ENCODE measurements at places on chromosomes 1 and 21. TPM values are rescaled to one million over a fixed set of nuclear protein-coding genes. Genes with fewer than 3 reads are reported as not detected.
A peak's percentile ranks its signal among the peaks of the same experiment; 100 is the strongest.

- no peak for DNase-seq
Observed at GRCh38 chr1:53944469-53945182, 873 bp downstream of the IFT25 start.

DNA sequence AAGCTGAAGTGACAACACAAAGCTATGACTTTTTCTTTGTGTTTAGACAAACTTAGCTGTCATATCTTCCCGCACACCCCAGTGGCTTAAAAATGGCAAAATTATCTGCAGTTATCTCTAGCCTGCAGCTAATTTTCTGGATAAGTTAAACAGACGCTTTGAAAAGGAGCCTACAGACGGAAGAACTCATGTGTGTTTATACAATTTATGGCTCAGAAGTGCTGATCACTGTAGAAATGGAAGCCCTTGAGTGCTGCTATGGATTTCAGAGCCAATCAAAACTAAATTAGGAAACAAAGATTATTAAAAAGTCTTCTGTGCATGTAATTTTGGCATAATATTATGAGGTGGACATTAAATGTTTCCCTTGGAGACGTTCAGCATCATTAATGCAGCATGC, 11.6 kb downstream of the NTNG1 start:
- no peak for DNase-seq

DNA sequence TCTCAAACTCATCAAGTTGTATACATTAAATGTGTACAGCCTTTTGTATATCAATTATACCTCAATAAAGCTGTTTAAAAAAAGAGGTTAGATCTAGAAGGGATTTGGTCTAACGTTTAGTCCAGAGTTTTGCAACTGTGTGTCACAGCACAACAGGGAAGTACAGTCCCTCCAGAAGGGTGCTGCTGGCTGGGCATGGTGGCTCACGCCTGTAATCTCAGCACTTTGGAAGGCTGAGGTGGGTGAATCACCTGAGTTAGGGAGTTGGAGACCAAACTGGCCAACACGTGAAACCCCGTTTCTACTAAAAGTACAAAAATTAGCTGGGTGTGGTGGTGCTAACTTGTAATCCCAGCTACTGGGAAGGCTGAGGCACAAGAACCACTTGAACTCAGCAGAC, 78.3 kb upstream of the HAO2 start:
- no peak for DNase-seq

DNA sequence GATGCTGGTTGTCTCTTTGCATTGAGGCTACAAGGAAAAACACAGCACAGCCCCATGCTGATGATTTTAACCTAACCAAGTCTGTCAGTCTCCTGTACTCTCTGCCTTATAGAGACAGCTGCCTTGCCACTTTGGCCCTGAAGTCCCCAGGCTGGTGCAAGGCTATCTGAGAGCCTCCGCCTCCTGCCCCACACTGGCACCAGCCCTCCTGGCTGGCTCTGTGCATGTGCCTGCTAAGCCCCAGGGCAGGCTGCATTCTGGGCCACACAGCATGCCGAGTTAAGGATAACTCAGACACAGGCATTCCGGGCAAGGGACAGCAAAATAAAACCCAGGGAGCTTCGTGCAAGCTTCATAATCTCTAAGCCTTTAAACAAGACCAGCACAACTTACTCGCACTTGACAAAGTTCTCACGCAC, 910 bp downstream of the RUNX1 start:
- DNase-seq = peak; percentile 61

The TMEM240 gene
- total RNA-seq = not detected

GRCh38 chr21:41680444-41681347, 86.2 kb downstream of the RIPK4 start:
- no peak for DNase-seq

DNA sequence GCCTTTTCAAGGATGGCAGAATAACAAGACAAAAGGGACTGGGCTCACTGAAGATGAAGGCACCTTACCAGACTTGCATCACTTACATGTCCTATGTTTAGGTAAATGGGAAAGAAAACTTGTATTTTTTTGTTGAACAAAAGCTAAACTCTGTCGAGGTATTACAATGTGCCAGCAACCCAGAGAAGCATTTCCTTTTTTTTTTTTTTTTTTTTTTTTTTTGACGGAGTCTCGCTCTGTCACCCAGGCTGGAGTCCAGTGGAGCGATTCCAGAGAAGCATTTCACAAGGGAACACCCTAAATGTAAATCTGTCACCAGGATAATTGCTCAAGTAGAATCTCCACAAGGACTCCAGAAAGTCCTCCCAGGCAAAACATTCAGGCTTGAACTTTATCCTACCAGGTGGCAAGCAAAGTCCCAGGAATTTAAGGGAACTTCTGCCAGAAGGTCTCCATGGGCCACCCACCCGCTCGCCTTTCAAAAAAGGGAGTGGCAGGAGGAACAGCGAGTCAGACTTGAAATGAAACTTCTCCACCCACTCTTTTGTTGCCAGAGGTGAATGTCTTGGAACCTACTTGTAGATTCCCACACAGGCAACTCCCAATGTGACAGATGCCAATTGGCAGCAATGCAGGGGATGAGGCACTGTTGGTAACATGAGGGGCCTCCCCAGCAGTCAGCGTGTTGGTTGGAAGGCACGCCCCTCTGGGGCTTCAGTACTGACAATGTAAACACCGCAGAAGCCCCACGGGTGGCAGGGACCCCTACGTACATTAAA, 125.0 kb downstream of the TIAM1 start:
- no peak for DNase-seq

- DNase-seq = no peak
Observed at GRCh38 chr1:9207086-9207485, 27.5 kb upstream of the H6PD start.

DNA sequence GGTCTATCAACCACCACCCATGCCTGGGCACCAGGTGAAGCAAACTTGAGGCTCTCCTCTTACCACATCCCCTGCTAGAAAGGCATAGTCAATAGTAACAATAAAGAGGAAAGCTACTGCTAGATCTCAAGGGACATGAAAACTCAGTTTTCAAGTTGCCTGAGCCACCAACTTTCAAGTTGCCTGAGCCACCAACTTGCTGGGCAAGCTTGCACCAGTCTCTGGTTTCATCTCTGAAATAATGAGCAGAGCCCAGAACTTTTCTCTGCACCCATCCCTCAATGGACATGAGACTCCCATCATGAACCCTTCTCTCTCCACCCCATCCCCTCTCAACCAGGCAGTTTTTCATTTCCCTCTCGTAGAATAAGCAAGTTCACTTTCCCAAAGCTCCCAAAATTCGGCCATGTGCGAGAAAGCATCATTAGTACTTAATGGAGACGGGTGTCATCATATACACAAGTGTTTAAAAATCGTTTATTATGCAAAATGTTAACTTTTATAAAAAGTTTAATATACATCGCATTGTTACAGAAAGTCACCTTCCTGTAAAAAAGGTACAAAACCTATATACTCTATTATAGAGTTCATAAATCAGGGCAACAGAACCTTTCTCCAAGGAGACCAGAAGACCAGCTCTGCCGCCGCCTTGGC, 1.7 kb downstream of the ID3 start:
- DNase-seq = no peak

The PRAMEF6 gene
- not detected for total RNA-seq

The FMO1 gene
- total RNA-seq = not detected

GRCh38 chr1:27831568-27832410, 1.2 kb downstream of the PPP1R8 start:
- no peak for DNase-seq

GRCh38 chr1:31238986-31239613, 587 bp downstream of the NKAIN1 start:
- no peak for DNase-seq

The CRNN gene
- total RNA-seq = not detected

The KIF21B gene
- 96.9 TPM for total RNA-seq

The F5 gene
- 80.6 TPM for total RNA-seq

The IFFO2 gene
- total RNA-seq = 101 TPM

The PAFAH2 gene
- total RNA-seq = 10.7 TPM

DNA sequence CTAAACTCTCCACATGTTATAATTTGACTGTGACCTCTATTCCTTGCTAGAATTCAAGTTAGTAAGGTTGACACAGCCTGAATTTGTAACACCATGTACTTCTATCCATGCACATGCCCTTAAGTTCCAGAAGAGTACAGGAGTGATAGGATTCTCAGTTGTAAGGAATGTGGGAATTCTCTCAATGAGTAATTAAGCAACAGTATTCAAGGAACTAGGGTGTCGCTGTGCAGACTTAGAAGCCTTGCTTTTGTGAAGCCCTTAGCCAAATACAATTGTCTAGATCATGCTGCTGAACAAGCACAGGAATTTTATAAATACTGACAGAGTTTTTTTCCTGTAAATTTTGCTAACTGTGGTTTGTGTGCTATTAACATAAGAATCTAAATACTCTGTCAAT, 276.3 kb upstream of the PTBP2 start:
- no peak for DNase-seq

DNA sequence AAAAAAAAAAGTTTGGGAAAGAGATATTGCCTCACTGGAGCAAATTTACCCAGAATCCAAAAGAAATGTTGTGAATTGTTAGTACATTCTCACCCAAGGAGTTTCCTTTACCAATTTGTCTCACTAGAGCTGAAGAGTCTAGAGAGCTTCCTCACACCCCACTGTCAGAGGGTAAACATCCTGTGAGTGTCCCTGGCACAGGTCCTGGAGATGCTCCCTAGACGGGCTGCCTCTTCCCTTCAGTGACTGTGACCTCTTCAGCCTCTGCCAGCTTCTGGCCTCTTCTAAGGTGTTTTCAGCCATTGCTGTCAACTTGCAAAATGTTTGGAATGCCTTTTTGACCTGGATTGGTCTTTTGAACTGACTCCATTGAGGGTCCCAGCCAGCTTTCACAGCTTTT, 159.4 kb downstream of the DHRS3 start:
- DNase-seq = no peak

DNA sequence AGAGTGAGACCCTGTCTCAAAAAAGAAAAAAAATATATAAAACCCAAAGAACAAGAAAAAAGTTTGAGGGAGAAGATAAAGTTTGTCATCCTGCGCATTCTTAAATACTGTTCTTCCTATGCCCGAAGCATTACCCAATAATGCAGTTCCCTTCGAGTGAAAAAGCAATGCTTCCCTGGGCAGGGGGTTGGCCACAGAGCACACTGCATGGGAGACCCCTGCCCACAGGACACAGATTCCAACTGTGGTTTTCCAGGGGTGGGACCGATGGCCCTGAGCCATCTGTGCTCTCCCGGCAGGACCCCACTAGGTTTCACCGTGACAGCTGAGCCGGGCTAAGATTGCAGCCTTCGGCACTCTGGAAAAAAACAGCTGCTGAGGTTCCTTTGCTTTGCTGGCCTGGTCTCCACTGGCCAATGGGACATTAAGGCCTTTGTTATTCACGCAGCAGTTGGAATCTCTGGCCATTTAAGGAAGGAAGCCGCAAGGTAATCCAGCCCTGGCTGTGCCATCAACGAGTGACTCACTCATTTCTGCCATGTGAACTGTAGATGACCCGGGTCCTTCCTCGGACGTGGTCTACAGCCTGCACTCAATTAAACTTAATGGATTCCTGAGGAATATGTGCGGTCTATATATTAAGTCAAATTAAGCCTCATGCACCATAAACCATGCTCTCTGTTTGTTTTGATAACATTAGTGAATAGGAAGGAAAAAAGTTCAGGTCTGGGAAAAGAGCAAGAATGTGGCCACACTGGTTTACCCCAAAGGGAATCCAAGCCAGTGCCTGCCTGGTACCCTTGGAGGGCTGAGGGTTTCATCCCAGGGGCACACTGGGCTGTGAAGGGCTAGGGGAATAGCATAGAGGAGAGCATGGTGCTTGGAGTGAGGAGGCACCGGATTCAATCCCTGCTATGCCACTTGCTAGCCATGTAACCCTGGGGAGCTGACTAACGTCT, 163.2 kb downstream of the ZBTB18 start:
- DNase-seq = no peak

The TRAF3IP3 gene
- 470 TPM for total RNA-seq

DNA sequence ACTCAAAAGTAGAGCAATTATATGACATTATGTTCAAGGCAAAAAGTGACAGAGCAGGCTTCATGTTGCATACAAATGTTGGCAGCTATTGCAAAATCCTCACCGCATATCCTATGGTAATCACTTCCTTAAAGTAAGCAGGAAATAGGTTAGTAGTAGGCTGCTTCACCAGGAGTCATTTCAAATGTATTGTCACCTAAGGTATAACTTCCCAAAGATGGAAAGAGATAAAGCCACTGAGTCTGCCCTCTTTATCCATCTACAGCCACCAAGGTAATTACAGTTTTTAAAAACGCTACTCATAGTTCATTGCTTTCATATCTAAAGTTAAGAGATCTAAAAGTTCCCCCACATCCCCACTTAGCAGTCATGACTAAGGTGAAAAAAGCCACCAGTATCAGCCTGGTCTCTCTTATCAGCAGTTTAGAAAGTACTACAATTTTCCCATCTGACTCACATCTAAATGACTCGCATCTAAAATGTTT, 31.6 kb upstream of the UBE2U start:
- DNase-seq = no peak

DNA sequence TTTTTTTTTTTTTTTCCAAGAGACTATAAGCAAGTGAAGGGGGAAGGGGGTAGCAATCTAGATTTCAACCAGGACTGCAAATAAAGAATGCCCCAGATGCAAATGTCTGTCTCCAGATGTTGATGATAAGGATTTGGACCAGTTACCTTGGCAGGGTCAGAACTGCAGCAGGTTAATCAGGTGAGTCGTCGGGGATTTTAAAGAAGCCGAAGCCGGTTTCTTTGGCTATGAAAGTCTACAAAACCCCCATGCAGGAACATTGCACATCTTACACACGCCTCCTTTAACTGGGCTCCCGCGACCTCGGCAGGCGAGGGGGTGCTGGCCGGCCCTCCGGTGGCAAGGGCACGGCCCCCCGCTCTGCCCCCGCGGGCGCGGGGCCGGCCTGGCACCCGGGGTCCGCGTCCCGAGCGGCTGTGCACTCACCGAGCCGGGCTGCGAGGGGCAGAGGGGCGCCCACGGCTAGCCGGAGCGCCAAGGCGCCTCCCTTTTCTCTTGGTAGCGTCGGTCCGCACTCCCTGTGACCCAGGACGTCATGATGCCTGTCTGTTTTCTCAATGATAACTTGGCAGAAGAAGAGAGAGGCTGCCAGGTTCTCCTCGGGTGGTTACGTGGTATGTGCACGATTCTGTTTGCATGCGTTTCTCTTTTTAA, 366.3 kb upstream of the ESRRG start:
- DNase-seq = no peak

The OR2T11 gene
- not detected for total RNA-seq

DNA sequence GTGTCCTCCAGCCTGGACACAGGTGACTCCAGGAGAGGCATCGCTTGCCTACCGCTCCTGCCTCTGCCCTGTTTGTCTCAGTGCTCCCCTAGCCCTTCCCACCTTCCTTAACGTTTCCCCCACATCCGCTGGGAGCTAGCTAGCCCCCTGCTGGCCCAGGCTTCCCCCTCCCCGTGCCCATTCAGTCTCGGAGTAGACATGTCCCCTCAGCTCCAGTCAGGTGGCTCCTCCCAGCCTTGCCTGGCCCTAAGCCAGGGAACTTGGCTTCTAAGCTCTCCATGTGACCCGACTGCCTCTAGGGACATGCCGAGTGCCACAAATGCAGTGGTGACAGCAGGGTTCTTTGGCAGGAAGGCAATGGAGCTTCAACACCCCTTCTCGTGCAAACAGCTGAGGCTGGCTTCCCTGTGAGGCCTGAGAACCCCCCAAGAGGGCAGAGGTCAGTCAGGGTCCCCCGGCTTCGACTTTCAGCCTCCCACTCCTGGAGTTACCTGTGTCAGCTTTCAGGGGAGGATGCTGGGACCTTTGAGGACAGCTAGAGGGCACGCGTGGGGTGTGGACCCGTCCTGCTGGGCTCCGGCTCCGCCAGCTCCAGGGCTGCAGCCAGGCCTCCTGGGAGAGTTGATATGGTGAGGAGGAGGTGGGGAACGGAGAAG, 16.2 kb downstream of the DRAXIN start:
- DNase-seq = no peak

The NCF2 gene
- total RNA-seq = 9.3 TPM

The S100A9 gene
- total RNA-seq = not detected

The OPTC gene
- total RNA-seq = not detected
